IPS DF 19.7 (cell line): ENCODE measurements at places on chromosomes 12 and 14.

DNA sequence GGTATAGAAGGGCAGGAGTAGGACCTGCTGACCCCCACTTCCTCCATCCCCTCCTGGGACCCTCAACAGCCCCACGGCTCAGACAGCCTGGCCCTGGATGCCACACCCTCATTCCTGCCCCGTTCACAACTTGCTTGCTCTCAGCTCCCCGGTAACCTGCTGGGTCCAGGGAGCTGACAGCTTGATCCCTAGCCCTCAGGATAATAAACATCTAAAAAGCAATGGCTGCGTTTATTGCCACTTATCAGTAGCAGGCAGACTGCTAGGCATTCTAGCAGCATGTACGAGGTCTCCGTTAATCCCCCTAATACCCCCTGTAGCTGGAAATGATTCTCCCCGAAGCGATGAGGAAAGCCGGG is 24.3 kb upstream of the RPLP0 start:
- no peak for DNase-seq

- DNase-seq, result no peak
Observed at GRCh38 chr14:53458368-53458814, 305.3 kb upstream of the DDHD1 start.

- DNase-seq, result no peak
Observed at GRCh38 chr14:97267509-97267908, 470.3 kb downstream of the VRK1 start.

- no peak for DNase-seq
Observed at GRCh38 chr12:97797473-97797872, 334.9 kb downstream of the RMST start.

GRCh38 chr12:90090929-90091651 is 382.5 kb upstream of the ATP2B1 start:
- DNase-seq, result no peak

DNA sequence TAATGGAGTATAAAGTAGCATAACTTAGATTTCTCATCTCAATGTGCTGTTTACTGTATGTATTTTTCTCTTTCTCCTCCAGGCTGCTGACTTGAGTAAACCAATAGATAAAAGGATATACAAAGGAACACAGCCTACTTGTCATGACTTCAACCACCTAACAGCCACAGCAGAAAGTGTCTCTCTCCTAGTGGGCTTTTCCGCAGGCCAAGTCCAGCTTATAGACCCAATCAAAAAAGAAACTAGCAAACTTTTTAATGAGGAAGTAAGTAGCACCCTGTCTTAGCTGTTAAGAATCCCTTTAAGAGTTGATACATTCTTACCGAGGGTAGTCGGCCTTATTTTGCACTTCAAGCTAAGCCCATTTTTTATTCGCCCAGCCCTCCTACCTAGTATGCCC is 55.2 kb downstream of the WDR20 start:
- DNase-seq, result no peak

DNA sequence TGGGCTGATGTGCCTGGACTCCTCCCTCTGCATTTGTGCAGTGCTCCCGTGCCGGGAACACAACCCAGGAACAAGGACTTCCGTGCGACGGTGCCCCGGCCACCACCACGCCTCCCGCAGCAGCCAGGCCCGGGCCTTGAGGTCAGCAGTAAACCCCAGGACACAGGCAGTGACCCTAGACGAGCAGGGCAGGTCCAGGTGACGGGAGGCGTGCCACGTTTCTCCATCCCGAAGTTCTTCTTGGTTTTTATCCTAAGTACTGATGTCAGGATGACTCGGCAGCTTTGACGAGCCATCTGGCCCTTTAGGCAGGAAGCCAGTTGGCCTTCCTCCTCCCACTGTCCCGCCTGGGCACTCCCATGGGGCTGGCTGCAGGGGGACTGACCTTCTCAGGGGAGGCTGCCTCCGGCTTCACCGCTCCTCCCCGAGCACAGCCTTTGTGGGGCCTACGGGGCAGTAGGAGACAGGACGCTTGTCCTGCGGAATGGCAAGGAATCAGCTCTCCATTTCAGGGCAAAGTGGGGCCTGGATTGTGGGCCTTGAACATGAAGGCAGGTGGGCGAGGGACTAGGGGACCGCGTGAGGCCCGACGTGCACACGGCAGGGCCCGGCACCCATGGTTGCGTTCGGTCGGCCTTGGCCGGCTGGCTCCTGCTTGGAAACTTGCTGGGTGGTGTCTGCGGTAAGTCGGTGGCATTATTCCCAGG is 94.1 kb downstream of the FBXL14 start:
- DNase-seq, result no peak

DNA sequence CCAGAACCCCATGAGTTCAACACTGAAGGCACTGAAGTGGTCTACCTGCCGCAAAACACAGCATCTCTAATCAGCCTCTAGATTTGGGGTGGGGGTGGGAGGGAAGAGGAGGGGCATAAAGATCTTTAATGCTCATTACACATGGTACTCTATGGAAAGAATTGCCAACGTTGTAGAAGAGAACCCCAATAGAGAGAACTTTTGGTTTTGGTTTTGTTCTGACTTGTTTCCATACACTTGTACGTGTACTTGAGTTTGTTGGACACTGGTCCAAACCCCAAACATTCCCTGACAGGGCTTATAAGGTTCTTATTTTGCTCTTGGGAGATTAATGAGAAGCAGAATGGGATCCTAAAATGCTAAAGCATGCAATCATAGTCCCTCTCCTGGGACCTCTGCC is 31.0 kb downstream of the GNPTAB start:
- DNase-seq, result no peak

DNA sequence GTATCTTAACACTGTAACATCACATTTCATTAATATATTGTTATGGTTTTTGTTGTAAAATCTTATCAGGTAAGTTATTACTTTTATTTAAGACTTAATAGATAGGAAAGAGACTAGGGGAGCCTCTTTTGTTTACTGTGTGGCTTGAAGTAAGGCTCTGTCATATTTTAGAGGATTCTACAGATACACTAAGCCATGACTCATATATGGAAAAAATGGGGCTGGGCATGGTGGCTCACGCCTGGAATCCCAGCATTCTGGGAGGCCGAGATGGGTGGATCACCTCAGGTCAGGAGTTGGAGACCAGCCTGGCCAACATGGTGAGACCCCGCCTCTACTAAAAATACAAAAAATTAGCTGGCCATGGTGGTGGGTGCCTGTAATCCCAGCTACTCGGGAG is 23.6 kb upstream of the NPFF start:
- DNase-seq, result no peak

- DNase-seq, result no peak
Observed at GRCh38 chr14:77319422-77319821, 1.3 kb downstream of the POMT2 start.

- DNase-seq, result no peak
Observed at GRCh38 chr14:101715210-101716076, 46.1 kb upstream of the PPP2R5C start.
